Stimulated activated CD4-positive, alpha-beta T cell treated with anti-CD3 and anti-CD28 coated beads, Interleukin-12 subunit alpha, Interleukin-12 subunit beta, amount 100 ng/mL, for 24 hours (primary cell): ENCODE measurements at places on chromosomes 5 and 9.

DNA sequence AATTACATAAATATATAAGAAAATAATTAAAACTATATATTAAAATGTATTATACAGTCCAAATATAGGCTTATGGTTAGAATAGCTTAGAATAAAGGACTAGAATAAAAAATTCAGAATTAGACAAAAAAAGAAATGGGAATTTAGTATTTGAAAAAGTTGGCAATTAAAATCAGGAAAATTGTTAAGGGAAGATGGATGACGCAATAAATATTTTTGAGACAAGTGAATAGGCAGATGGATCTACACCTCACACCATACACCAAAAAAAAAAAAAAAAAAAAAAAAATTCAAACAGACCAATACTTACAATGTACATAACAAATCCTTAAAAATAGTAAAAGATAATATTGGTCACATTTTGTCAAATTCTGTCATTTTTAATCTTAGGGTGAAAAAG lies 200.7 kb downstream of the TMEM232 start:
- DNase-seq: no peak

DNA sequence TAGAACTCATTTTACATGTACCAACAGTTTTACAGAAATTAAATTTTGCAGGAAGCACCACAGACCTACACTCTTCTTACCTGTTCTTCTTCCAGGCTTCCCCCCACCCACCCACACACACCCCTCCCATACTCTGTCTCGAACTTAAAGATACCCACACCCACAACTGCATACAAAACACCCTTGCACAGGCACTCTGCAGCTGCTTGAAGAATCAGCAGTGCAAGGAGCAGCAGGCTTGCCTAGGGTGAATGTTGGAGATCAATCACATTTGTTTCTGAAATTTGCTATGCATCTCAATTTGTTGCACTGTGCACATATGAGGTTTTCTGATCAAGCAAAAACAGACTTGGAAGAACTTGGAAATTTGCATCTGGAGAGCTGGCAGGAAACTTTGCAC lies 77.5 kb upstream of the TGFBR1 start:
- no peak for DNase-seq

DNA sequence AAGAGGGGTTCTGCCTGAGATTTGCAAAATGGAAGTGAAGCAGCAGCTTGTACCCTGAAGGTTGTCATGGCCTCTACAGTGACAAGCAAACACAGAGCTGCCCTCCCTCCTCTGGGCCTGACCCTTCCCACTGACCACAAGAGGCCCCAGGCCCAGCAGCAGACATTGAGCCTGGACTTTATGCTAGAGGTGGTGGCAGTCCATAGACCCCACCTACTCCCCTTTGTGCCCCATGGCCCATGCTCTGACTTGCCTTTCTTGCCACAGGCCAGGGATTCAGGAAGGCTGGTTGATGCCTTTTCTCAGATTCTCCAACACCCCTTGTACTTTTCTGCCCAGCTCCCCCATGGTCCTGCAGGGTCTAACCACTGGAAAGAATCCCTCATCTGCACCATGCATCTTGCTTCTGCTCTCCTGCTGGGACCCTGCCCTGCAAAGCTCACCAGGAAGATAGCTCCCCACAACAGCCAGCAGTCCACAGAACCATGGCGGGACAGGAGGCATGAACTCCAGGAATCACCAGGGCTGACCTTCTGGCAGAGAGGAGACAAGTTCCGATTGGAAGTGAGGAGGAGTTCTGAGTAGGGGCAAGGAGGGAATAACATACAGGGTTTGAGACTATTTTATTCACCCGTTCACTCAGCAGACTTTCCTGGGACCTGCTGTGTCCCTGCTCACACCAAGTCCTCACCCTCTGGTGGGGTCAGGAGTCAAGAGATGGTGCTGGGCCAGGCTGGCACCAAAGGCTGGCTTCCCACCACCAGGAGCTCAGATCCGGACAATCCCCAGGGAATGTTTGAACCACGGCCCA lies 263.8 kb downstream of the SYK start:
- DNase-seq: no peak

- DNase-seq: no peak
Observed at GRCh38 chr5:83817591-83817990, 96.9 kb upstream of the HAPLN1 start.

DNA sequence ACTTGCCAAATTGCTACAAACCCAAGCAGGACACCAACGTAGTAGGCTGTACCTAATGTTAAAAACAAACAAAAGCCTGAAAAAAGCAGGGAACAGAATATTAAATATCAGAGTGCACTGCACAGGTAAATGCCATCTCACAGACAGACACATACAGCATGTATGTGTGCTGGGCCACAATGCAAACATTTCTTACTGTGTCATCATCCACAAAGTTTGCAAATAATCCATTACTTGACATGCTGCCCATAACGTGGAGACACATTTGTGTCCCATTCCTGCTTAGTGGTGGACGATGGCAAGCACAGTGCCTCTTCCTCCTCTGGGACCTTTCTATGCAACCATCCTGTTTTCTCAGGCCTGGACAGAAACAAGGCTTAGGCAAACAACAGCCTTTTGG lies 44.7 kb downstream of the GOLM1 start:
- no peak for DNase-seq

- DNase-seq: no peak
Observed at GRCh38 chr5:100723229-100723628, 179.9 kb downstream of the ST8SIA4 start.
